Motor neuron (in vitro differentiated cells): ENCODE measurements at places on chromosomes 4 and X. TPM values are rescaled to one million over a fixed set of nuclear protein-coding genes. Genes with fewer than 3 reads are reported as not detected.

The KIAA1210 gene
- total RNA-seq, result 0.05 TPM in 2 replicates

The TMPRSS11B gene
- total RNA-seq, result not detected in 2 replicates

The DUSP9 gene
- 0.41 and 0.50 TPM in 2 replicates for total RNA-seq

The PPP4R3C gene
- total RNA-seq, result not detected in 2 replicates

The BEND2 gene
- total RNA-seq, result 0.04 and 0.05 TPM in 2 replicates

The FAM156B gene
- total RNA-seq, result 22.2 and 32.9 TPM in 2 replicates

The HS3ST1 gene
- 0.05 and 0.15 TPM in 2 replicates for total RNA-seq

The HTN3 gene
- total RNA-seq, result not detected in 2 replicates

The PITX2 gene
- total RNA-seq, result 0.21 TPM in 1 of 2 replicates, not detected in the other

- no peak for ATAC-seq
These were observed 202.6 kb downstream of the RBM46 start for GRCh38 chr4:154983714-154984113.

DNA sequence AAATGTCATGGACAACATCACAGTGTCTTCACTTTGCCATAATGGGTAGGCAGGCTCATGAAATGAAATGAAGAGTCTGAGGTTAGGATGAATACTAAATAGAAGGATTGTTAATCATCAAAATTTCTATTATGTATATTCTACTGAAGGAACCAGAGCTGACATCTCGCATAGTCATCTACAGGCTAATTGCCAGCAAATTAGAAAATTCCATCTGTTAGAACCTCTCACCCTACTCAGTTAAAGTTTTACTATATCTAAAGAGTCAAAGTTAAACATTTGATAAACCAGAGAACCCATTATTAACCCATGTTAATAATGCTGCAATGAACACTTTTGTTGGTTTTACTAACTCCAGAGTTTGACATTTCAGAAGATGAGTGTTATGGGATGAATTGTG lies 114.6 kb downstream of the ARHGAP6 start:
- ATAC-seq, result no peak

DNA sequence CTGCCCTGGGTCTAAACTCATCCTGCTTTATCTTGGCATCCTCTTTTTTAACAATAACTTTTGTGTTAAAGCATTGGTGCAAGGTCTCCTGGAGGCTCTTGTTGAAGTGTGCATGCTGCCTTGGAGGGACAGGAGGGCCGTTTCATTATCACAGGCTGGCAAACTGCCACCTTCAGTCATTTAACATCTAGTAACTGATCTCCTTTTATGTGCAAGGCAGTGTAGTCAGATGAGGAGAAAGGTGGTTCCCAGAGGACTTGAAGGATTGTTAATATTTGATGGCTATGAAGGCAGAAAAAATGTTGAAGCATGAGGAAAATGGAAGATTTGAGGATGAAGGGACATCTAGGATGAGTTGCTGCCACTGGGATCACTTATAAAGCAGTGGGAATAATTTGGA lies 439.4 kb downstream of the RAPGEF2 start:
- no peak for ATAC-seq

GRCh38 chr4:143248827-143249226 lies 64.1 kb downstream of the USP38 start:
- no peak for ATAC-seq

DNA sequence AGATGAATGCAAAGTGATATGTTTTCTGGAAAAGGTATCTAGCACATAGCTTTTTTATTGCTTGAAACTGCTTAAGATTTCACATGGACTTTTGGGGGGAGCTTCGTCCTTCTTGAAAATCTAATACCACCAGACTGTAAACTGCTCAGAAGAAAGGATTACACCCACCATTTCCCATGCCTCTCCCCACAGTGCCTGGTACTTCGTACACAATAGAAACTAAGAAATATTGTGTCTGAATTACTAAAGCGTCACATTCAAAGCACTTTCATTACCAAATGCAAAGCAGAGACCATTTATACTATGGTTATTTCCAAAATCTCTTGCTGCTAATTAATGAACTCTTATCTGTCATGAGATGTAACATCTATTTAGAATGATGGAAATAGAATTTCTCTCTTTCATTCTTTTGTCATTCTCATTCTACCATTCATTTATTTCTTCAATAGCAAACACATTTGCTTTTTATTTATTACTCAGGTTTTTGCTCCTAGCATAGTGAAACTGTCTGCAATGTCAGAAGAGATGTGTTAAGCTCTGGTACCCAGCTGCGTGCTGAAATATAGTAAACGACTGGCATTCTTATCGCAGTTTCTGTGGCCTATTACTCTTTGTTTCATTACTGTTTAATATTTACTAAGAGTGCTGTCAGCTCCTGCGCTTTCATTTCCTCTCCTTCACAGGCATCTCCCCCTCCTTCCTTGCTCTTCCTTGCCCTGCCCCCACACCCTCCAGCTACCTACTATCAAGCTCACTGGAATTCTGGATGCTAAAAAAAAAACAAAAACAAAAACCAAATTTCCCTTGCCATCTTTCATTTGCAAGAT lies 51.4 kb upstream of the RAPGEF2 start:
- no peak for ATAC-seq

DNA sequence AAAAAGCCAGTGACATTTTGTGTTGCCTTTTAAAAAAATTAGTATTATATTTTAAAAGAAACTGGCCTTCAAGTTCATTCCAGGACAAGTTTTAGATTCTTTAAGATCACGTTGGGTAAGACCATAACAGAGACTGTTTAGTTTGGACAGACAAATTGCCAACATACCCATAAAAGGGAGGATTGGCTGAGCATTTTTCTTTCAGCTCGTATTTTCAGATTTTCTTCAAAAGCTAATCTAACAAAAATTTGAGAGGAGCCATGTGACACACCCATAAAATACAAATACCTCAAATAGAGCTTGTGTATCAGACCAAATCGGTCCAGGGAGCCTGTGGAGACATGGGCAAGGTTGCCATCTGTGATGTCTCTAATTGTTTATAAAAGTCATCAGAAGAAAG lies 74.6 kb upstream of the C1QTNF7 start:
- no peak for ATAC-seq

- no peak for ATAC-seq
These were observed 37.4 kb downstream of the MID1 start for GRCh38 chrX:10582945-10583344.

GRCh38 chr4:177579649-177580048 lies 137.4 kb upstream of the AGA start:
- ATAC-seq, result no peak

GRCh38 chr4:159027535-159027934 lies 75.3 kb upstream of the RAPGEF2 start:
- no peak for ATAC-seq

DNA sequence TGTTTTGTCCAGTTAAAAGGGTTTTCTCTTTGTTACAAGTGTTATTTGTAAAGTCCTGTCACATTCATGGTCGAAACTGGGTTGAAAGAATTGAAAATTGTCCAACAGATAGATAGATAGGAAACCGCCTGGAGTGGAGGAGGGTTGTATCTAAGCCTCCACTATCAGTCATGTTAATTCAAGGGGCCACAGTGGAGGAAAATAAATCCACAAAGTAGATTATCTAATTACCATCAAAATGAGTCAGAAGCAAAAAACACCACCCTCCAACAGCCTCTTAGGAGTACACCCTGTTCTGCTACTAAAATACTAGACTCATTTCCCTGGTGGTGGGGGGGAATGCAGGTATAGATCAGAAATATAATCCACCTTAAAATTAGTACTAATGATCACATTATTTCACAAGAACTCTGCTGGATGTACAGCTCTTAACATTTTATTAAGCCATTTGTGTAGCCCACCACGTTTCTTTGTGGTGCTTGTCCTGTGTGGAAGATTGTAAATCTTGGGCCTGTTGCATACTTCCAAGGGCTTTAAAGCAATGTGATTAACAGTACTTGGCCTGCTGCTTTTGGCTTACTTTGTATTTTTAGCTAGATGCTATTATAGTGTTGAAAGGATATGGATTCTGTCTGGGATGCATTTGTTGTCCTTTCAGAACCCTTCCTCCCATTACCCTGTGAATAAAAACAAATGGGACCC lies 26.8 kb downstream of the RBBP7 start:
- ATAC-seq, result peak; percentile 69

DNA sequence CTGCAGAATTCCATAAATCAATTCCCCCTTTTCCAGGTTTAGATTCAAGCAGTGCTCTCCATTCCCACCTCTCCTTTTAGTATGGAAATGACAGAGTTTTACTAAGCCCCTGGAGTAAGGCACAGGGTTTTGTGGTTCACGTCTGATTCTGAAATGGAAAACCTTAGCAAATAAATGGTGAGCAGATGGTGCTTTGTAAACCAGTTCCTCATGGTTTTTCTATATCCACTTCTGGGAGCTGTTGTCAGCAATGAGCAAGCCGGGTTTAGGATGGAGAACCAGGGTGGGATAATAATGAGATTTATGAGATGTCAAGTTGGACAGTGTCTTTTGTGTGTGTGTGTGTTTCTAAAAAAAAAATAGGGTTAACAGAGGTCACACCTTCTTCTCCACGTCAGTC lies 113.8 kb upstream of the RBPJ start:
- peak; percentile 66 for ATAC-seq

DNA sequence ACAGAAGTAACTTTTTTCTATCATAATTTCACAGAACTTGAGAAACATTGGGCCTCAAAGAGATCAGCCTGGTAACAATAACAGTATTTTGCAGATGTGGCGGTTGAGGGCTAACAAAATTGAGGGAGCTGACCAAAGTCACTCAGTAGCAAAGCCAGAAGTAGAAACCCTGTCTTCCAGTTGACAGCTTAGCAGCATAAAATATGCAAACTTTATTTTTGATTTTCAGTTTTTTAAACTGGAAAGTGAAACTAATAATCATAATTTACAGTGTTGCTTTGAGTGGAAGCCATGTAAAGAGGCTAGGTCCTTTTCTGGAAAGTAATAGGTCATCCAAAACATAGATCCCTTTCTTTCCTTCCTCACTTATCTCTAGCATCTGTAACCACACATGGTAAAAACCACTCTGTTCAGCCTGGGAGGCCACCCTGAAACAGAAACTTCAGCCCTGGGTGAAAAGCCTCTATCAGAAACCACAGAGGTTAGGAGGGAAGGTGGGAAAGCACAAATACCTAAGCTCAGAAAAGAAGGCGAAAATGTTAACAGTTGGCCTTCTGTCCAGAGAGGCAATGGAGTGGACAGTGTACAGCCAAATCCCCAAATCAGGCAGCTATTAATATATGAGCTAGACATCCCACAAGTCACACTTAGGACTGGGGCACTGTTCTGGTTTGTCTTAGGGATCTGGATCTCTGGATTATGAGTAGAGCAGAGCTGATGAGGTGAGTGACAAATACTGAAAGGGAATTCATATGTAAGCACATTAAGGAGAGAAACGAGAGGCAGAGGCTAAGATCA lies 61.1 kb upstream of the ARSJ start:
- peak; percentile 18 for ATAC-seq

DNA sequence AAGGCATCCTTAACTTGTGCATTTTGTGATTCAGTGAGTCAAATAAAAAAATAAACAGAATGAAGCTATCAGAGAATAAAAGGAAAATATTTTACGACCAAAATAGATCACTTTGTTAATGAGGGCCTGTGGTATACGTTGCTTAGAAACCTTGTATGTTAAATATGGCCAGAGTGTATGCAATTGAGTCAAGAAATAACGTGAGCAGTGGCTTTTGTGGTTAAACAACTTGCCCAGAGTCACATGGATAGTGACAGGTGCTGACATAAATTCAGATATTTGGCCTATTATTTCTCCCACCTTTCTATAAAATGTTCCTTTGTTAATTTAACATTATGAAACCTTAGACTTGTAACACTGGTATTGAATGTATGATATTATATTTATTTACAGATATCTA lies 393.4 kb downstream of the PABPC4L start:
- no peak for ATAC-seq
